ENCODE measurements at places on chromosomes 1 and 21.

GRCh38 chr1:3251807-3252428, 182.9 kb downstream of the PRDM16 start:
- no peak for DNase-seq

GRCh38 chr1:153698020-153698922, 19.8 kb downstream of the NPR1 start:
- no peak for DNase-seq

DNA sequence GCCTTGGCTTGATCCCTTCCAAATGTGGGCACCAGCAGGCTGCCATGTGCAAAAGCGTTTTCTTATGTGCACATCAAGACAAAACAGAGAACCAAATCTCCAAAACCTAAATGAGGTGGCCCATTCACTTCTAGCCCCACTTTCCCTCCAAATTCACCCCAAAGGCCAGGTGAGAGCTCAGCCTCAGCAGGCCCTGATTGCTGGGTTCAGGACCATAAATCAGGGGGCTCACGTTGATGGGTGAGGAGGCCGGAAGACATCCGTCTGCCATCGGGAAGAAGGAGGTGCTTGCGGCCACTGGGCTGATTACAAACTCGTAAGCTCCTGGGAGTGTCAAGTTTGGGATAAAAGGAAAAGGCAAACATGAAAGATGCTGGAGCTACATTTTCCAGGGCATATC, 86.7 kb upstream of the CLDN14 start:
- DNase-seq: no peak

- DNase-seq: no peak
Measured at GRCh38 chr1:93729906-93730305, 48.3 kb upstream of the BCAR3 start.
